ENCODE measurements at places on chromosomes 5 and 9. TPM values are rescaled to one million over a fixed set of nuclear protein-coding genes. Genes with fewer than 3 reads are reported as not detected.

DNA sequence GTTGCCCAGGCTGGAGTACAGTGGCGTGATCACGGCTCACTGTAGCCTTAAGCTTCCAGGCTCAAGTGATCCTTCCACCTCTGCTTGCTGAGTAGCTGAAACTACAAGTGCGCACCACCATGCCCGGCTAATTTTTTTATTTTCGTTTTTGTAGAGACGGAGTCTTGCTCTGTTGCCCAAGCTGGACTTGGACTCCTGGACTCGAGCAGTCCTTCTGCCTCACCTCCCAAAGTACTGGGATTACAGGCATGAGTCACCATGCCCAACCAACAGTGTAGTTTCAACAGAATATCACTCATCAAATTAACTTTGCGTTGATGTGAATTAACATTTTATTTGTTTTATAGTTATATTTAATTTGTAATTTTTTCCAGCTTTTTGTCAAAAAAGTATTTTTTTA, 45.3 kb downstream of the WDR70 start:
- no peak for DNase-seq

DNA sequence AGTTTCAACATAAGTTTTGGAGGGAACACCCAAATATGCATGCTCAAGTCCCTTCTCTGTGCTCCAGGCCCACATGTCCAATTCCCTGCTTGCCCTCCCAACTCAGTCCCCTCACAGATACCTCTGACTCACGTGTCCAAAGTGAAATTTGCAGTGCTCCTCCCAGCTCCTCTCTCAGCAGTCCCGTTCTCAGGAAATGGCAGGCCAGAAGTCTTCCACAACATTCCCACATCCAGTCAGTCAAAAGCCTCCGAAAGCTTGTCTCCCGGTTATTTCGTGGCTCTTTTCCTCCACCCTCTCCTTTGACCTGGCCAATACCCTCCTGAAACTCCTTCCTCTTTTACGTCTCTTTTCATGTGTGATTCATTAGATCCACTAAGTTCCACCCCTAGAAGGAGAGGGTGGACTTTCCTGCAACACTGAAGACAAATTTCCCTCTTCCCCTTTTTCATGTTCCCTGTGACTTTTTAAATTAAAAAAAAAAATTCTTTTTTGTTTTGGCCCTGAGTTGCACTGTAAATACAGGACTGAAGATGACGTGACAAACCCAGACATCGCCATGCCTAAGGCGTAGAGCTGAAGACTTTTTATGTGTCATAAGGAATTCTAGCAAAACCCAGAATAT, 12.8 kb upstream of the MGAT1 start:
- DNase-seq = no peak

DNA sequence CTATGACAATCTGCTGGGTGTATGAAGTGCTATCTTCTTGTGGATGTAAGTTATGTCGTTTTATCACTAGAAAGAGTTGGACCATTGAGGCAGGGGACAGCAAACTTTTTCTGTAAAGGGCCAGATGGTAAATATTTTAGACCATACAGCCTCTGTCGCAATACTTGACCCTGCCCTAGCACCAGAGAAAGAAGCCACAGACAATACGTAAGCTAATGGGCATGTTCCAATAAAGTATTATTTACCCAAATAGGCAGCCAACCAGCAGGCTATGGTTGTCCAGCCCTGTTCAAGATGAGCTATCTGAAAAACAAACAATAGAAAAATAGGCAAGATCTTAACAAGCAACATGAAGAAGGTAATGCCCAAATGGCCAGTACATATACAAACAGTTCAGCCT, 36.4 kb downstream of the MTX3 start:
- DNase-seq = no peak

The SLC25A2 gene
- total RNA-seq = 0.33 TPM

- DNase-seq = no peak
Observed at GRCh38 chr9:137771580-137771979, 106.0 kb upstream of the CACNA1B start.

The ARL14EPL gene
- total RNA-seq = 0.37 TPM
